Ureter (tissue), 1 donor: ENCODE measurements at places on chromosomes 12 and 14.

DNA sequence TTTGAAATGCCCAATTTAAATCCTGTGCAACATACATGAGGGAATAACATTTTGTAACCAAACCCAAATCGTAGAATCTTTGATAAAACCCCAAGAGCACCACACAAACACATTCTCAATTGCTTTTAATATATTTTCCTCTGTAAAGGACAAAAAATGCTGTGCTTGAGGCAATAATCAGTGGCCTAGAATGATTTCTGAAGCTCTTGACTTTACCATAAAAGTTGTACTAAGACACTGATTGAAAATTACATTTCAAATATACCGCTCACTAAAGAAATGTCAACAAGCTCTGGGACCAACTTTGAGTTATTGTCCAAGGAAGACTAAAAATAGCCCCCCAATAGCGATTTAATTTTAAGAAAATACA is 1.5 kb downstream of the EML5 start:
- no peak for DNase-seq

DNA sequence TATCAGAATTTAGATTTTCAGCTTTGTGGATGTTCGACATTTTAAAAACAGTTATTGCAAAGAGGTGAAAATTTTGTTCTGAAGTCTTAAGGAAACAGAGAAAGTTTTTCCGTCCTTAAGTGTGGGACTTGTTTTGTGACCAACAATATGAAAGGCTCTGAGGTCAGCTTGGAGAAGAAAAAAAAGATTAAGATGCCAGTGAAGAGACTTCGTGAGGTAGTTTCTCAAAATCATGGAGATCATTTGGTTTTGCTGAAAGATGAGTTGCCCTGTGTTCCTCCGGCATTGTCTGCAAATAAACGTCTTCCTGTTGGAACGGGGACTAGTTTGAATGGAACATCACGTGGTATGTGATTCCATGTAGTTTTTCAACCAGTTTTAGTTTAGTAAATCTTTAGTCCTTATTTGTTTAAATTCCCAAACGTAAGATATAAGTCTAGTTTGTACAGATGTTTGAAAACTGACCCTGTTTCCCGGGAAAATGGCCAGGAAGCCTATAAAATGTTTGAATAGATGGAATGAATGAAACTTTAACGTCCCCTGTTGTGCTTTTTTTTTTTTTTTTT is 682 bp downstream of the KIAA0586 start:
- DNase-seq, result no peak

DNA sequence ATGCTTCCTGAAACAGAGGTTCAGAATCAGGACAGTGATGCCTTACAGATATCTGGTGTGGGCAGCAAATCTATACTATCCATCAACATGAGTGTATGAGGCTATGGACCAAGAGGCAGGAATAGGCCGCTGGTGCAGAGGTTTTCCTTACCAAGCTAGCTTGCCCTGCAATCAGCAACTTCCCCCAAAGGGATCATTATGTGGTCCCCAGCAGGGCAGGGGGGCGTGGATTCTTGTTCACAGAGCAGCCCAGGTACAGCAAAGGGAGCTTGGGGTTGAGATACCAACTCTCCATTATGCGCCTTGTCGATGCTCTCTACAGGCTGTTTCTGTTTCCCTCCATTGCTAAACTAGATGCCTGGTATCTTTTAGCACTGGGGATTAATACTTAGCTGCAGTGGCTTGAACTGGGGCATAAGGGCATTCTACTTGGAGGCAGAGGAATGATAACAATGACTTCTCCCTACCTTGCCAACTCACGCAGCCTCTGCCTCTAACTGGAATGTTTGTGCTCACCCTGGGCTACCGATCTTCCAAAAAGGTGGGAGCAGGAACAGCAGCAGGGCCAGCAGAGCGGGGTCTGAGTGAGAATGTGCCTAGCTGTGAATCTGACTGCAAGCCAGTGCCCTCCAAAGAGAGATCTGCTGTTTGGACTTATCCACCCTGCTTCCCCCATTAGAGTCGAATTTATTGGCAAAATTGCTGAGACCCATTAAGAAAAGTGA is 10.3 kb upstream of the KRT1 start:
- no peak for DNase-seq

GRCh38 chr14:52179141-52179790 is 88.2 kb upstream of the PTGDR start:
- DNase-seq, result no peak
